ENCODE measurements at places on chromosomes 11 and 22. TPM values are rescaled to one million over a fixed set of nuclear protein-coding genes. Genes with fewer than 3 reads are reported as not detected.
A peak's percentile ranks its signal among the peaks of the same experiment; 100 is the strongest.

The OR52A1 gene
- total RNA-seq: not detected

DNA sequence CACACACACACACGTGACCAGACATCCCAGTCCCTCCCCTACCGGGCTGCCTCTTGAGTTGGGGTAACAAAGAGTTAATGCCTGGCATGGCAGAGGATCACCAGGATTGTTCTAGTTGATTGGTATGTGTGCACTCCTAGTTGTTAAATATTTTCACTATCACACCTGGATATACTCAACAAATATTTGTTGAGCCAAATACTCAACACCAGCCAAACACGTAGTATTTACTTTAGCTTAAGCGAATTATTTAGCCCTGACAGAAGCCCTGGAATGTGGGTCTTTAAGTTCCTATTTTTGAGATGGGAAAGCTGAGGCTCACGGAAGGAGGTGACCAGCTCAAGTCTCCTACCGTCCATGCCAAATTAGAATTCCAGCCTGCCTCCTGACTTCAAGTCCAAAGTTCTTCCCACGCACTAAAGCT, 10.5 kb downstream of the CD3E start:
- DNase-seq: no peak

The EHF gene
- total RNA-seq: not detected

DNA sequence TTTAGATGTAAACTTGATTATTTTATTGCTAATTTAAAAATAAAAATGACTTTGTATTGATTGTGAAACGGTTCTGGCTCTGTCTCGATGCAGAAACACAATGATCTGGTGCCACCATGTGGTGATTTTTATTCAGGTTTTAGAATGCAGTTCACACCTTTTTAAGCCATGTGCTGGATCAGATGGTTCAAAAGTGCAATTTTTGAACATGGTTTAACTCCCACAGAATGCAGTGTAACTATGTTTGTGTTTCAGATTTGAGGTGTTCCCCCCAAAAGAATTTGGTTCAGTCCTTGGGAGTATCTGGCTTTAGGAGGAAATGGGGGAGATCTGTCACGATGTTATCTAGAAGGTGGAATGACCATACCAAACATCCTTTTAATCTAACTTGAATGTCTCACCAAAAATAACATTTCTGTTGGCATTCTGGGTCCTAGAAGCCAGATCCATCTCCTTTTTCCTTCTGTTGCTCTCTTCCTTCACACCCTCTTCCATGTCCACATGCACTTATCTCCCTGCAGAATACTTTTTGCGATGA, 7.9 kb downstream of the MRPL16 start:
- DNase-seq: peak; percentile 67

The APOC3 gene
- total RNA-seq: not detected

GRCh38 chr11:830295-831117, 2.2 kb upstream of the CD151 start:
- DNase-seq: peak; percentile 65

- DNase-seq: no peak
Observed at GRCh38 chr11:113690619-113691569, 15.2 kb downstream of the TMPRSS5 start.

DNA sequence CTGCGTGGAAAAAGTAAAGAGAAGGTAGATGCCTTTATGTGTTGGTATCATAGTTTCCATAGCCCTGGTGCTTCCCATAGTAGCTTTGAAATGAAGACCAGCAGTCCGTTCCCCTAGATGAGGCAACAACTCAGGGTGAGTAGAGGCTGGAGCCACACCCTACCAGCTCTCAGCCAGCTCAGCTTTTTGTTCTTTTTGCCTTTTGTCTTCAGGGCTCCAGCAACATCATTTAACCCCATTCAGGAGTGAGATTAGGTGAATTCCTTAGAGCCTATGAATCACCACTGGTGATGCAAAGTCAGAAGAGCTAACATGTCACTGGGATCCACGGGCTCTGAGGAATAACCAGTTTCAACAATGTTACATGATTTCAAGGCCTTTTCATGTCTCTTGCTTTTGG, 14.0 kb upstream of the SESN3 start:
- no peak for DNase-seq

DNA sequence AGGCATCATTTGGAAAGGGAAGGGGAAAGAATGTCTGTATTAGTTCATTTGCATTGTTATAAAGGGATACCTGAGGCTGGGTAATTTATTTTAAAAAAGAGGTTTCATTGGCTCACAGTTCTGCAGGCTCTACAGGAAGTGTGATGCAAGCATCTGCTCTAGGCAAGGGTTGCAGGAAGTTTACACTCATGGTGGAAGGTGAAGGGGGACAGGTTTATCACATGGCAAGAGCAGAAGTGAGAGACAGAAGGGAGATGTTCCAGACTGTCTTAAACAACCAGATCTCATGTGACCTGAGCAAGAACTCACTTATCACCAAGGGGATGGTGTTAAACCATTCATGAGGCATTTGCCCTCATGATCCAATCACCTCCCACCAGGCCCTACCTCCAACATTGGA, 90.6 kb downstream of the CCDC83 start:
- DNase-seq: no peak

DNA sequence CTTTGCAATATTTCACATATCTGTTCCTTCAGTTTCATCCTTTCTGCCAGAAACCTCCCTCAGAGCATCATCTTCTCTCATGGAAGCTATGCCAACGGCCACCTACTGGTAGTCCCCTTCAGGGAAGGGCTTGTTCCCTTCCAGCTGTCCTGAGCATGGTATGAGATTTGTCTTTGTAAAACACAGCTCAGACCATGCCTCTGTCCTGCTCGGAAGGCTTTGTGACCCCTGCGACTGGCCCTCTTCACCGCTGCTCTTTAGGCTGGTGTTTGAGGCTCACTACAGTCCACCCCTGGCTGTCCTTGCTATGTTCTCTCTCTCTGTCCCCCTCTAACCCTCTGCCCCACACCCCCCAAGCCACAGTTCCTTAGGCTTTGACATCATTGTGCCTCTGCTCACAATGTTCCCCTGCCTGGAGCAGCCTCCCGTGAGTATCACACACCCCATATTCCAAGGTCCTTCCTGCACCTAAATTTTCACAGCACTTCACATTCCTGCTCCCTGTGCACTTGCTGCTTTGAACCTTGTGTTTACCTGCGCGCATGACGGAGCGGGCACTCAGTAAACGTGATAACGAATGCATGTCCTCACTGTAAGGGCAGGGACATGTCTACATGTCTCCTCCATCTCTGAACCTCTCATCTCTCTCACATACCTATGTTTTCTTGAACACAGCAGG, 24.0 kb upstream of the ACER3 start:
- no peak for DNase-seq

DNA sequence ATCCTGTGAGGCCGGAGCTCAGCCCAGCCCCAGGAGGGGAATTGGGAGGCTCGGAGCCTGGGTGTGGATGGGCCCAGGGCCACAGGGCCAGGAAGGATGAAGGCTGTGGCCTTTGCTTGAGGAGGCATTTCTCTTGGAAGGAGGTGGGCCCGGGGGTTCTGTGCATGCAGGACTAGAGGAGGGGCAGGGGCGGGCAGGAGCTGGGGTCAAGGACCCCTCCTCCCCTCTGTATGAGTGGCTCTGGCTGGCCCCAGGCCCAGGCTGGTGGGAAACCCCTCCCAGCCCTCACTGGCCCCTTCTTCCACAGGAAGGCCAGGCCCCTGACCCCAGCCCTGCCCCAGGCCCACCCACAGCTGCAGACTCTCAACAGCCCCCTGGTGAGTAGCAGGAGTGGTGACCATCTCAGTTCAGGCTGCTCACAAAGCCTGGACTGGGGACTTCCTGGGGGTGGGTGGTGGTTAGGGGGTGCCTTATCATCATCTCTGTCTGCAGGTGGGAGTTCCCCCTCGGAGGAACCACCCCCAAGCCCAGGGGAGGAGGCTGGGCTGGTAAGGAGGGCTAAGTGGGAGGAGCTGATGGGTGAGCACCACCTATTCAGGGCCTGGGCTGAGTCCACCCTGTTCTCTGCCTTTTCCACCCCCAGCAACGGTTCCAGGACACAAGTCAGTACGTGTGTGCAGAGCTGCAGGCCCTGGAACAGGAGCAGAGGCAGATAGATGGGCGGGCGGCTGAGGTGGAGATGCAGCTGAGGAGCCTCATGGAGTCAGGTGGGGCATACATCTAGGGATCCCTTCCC, 6.0 kb downstream of the KCNK7 start:
- no peak for DNase-seq

DNA sequence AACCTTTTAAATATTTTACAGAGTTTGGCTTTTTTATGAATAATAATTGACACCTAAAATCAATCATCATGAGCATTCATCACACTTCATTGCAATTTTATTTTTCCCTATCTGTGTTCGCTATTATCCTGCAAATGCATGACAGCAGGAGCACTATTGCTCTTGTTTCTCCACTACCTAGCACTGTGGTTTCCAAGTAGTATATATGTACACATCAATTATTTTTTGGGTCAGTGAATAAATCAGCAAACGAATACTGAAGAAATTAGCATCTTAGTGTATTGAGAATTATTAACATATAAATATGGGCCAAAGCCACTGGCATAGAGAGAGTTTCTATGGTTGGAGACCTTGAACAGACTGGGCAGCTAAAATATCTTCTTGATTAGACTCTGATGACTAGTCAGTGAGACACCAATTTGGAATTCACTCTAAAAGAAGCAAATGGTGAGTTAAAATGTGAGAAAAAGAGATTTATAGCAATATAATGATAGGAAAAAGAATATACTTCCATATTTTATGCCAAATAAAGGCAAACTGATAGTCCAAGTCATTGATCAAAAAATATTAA, 731.1 kb upstream of the LUZP2 start:
- no peak for DNase-seq

- DNase-seq: no peak
Observed at GRCh38 chr11:65429068-65429681, 6.6 kb downstream of the NEAT1 start.

DNA sequence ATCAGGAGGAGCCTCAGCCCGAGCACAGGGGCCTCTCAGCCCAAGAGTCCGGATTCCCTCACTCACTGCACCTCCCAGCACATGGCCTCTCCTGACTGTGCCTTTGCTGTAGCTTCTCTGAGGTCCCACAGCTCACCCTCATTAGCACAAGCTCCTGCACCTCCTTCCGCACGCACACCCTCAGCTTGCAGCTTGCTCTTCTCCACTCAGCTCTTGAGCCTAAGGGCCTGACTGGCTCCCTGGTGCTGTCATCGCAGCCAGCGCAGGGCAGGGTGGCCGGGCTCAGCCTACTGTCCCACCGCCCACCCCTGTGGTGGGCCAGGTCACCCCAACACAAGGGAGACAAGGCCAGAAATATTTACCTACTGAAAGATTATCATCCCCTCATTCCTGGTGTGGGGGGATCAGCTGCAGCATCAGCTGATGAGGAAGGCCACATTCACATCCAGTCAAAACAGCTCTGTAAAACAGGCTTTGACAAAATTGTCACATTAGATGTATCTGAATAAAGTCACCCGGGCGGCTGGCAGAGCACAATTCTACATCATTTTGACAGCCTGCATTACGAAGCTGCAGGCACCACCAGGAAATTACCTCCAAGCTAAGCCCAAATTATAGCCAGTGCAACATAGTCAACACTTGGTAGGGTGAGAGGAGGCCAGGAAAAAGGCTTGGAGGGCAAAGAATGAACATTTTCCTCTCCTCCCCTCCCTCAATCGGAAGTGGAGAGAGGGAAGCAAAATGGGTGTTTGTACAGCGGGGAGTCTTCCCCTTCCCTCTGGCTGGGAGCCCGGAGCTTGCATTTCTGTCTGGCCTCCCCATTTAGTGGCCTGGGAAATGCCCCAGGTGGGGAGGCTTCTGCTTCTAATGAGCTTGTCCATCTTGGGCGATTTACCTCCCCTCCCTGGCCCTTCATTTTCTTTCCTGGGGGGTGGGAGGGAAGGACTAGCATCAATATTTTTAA, 29.5 kb upstream of the IGSF9B start:
- DNase-seq: no peak

The GSTT2B gene
- not detected for total RNA-seq

GRCh38 chr11:113505541-113506375, 30.6 kb upstream of the DRD2 start:
- DNase-seq: no peak

DNA sequence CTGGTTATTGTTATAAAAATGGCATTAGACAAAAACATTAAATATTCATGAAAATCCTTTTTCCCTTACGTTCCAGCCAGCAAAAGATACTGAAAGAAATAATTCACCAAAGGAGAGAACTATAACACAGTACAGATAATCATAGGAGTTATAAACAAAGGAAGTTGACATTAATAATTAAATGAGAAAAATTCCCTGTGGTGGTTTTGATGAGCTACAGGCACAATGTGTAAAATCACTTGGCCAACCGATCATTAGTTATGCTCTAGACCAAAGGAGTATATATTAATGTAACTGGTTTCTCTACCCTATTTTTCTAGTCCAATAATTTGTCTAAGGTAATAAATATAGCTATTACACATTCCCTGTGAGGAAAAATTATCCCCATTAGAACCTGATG, 534.7 kb downstream of the CNTN5 start:
- no peak for DNase-seq

DNA sequence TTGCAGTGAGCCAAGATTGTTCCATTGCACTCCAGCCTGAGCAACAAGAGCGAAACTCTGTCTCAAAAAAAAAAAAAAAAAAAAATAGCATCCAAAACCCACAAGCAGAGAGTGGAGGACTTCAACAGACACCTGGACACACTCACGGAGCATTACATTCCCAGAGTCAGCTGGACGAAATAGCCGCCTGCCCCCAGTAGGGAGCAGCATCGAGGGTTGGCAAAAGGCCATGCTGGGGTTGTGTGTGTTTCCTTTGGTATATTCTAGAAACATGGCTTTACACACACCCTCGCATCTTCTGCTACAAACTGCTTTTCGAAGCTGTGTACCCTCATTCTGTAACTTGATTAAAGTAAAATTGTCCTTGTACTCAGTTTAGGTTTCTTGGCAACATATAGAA, 5.3 kb downstream of the ADA2 start:
- peak; percentile 51 for DNase-seq

DNA sequence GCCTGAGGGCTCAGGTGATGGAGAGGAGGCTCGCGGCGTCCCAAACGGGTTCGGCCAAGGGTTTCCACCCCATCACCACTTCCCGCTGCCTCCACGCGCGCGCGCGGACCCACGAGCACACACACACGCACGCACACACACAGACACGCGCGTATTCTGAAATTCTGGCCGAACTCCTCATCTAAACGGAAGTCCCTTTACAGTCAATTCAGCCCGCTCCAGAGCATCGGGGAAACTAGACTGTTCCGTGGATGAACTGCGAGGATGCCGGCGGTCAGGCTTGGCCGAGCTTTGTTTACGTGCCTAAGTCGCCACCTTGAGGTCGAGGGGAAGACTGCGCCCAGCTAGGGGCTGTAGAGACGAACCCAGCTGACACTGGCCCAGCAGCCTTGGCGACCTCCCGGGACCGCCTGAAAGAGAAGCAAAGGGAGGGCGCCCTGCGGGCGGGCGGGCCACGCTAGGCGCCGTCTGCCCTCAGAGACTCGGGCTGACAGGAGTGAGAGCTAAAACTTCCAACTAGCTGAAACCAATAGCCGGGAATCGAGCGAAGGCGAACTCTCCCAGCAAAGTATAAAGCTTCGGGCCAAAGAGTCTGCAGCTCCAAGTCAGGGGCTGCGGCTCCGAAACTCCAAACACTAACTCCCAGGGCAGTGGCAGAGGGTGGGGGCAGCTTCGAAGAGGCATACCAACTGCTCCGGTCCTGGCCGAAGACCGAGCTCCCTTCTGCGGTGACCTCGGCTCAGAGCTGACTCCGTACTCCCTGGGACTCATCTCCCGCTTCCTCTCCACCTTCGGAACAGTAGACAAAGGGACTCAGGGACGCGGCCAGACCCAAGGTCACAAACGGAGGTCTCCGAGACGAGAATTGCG, 124.7 kb upstream of the C11orf58 start:
- DNase-seq: peak; percentile 59

GRCh38 chr11:90587896-90588295, 365.0 kb upstream of the CHORDC1 start:
- DNase-seq: no peak

The PRRG4 gene
- 0.11 TPM for total RNA-seq

The FOLR1 gene
- not detected for total RNA-seq
